ENCODE measurements at places on chromosomes 3 and 15.

DNA sequence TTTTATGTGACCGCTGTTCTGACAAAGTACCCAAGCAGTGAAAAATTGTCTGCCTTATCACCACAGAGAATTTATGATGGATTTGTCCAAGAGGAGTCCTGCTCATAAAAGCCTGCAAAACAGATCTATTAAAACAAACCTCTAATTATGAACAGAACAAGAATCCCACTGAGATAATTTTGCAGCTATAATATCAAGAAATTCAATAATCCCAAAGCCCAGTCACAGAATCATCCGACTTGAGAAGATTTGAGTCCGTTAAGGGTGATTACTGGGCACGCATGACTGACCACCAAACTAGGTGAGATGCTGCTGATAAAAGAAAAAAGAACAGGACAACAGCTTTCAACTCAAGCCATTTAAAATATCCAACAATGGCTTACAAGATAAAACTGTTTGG, 231.0 kb upstream of the WNT5A start:
- no peak for DNase-seq

- no peak for DNase-seq
These were observed 93.7 kb downstream of the FBLN2 start for GRCh38 chr3:13642597-13642996.

GRCh38 chr3:12868039-12869034, 27.0 kb upstream of the RPL32 start:
- peak; percentile 22 for DNase-seq

GRCh38 chr15:98827217-98827616, 178.9 kb downstream of the IGF1R start:
- no peak for DNase-seq

DNA sequence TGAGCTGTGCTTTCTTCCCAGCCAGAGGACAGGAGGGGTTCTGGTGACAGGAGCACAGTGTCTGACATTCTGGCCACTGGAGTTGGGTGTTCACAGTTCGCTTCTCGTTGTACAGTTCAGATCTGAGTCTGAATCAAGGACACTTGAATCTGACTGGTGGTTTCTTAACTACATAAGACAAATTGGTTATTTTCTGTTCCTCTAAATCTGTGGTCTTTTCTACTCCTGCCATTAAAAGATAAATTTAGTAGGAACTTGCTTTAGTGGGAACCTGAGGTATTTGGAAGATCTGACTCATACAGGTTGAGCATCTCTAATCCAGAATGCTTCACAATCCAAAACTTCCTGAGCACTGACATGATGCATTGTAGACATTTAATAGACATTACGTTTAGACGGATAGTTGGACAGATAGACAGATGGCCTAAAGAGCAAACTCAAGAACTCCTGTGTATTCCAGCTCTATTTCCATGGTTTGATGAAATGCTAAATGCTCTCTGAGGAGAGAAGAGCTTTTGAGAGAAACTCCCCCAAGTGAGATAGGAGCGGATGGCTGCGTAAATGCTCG, 71.0 kb downstream of the CCK start:
- no peak for DNase-seq

GRCh38 chr15:49115062-49115461, 40.3 kb downstream of the COPS2 start:
- DNase-seq: no peak

- DNase-seq: no peak
These were observed 130.0 kb upstream of the TBC1D5 start for GRCh38 chr3:17872457-17872856.

GRCh38 chr3:108250626-108251025, 28.4 kb upstream of the IFT57 start:
- no peak for DNase-seq

DNA sequence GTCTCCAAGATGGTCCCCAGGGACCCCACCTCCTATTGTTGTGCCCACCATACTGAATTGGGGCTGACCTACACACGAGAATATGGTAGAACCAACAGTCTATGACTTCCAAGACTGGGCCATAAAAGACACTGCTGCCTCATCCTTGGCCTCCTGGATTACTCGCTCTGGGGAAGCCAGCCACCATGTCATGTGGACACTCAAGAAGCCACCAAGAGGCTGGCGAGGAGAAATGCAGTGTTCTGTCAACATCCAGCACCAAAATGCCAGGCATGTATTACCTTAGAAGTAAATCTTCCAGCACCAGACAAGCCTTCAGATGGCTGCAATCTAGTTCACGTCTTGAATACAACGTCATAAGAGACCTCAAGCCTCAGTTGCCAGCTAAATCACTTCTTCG, 17.1 kb upstream of the TPM1 start:
- no peak for DNase-seq

- no peak for DNase-seq
These were observed 120.8 kb downstream of the RFTN1 start for GRCh38 chr3:16392717-16393116.

DNA sequence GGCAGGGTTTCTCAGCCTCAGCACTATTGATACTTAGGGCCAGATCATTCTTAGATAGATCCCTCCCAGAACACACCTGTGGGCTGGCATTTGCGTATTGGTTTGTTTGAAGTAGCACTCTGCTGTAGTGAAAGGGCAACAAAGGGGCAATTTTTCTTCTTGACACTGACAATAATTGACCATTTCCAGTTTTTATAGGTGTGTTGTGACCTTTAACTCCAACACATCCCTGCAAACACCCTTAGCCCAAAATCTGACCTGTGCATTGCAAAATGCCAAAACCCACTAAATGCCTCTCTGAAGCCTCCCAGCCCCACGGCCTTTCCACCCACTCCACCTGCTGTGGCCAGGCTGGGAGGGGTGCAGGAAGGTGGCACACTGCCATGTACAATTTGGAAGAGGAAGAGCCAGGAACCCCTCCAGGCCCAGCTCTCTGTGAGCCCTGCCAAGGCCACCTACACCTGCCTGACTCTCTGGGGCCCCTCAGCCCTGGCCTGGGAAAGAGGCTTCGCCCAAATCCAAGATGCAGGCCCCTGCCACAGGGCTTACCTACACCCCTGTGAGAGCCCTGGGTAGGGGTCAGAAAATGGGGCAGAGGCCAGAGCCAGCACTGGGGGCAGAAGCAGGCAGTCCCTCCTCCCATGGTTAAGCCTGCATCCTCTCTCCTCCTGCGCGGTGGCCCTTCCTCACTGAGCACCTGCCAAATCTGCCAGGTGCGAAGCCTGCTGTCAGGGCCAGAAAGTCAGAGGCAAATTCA, 9.6 kb upstream of the CYP11A1 start:
- no peak for DNase-seq

- no peak for DNase-seq
These were observed 4.3 kb downstream of the C15orf39 start for GRCh38 chr15:75206006-75206405.

- DNase-seq: no peak
These were observed 235.3 kb upstream of the MME start for GRCh38 chr3:154844863-154845262.

DNA sequence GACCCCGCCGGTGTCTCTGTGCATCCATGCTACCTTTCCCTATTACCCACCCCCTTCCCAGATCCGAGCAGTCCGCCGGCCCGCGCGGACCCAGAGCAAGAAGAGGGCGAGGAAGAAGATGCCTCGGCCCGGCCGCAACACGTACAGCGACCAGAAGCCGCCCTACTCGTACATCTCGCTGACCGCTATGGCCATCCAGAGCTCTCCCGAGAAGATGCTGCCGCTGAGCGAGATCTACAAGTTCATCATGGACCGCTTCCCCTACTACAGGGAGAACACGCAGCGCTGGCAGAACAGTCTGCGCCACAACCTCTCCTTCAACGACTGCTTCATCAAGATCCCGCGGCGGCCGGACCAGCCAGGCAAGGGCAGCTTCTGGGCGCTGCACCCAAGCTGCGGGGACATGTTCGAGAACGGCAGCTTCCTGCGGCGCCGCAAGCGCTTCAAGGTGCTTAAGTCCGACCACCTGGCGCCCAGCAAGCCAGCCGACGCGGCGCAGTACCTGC, 788 bp downstream of the FOXB1 start:
- no peak for DNase-seq

DNA sequence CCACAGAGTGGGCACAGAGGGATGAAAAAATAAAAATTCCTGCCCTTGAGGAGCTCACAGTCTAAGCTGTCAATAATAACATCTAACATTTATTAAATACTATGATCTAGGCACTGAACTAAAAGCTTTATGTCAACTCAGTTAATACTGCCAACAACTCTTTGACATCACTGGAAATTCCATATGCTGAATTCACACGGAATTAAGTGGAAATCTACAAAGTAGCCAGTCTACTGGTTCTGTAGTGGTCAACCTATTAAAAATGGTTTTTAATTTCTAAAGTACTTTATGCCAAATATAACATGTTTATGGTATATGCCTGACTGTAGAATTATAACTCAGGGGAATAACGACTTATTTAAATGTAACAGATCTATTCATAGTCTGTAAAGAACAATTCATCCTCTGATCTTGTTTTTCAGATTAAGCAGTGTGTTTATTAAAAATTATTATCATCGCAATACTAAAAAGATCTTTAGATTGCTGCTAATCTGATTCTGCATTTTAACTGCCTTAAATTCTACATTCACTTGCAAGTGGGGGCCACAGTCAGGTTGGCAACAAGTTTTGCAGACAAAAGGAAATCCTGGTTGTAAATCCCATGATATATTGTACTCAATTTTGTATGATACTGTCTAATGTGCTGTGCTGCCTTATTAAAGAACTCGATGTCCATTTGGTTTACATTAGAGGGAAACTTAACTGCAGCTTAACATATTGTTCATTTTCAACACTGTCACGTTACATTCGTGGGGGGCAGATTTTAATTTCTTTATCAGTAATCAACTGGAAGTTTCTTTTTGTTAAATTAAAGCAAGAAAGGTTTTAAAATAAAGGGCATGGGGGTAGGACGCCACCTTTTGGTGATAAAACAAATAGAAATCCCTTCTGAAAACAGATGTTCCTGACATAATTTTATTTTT, 2.6 kb upstream of the FOXP1 start:
- DNase-seq: no peak

GRCh38 chr3:28698706-28699105, 350.1 kb upstream of the AZI2 start:
- no peak for DNase-seq

DNA sequence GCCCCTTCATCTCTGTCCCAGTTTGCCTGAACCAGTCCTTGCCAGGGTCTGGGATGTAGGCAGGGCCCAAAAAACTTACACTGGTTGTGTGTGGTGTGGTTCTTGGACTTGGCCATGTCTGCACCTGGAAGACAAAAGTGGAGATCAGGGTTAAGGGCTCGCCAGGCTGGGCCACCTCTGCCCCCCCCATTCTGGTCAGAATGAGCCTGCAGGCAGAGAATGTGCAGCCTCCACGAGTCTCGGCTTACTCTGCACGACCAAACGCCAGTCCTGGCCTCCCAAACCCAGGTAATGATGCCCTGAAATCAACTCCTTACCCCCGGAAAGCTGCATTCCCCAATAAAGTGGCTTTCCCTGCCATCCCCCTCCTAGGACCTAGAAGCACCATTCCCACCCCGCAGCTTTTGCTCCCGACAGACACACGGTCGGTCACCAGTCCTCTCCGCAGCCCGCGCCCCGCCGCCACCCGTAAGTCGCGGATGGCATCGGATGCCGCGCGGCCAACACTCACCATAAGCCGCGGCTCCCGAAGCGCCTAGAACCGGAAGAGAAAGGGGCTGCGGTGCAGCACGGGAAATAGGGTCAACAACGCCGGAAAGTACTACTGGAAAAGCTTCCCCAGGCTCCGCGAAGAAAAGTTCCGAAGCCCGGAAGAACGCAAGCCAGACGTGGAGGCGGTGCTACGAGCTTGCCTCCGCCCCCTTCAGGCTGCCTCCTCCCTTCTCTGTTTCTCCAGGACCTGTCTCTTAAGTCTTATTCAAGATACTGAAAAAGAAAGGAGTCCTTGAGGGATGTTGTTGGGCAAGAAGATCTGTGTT, at the start of gene RPL29:
Gene RPL29 (minus strand): TSS at position 550 of the 818 bp plus-strand sequence. CDS start 434 bp downstream, at position 116.
- DNase-seq: peak; percentile 87

- DNase-seq: no peak
These were observed 353.2 kb upstream of the SOX2 start for GRCh38 chr3:181358562-181358961.

GRCh38 chr3:126263539-126263938, 83.2 kb upstream of the ALDH1L1 start:
- no peak for DNase-seq

DNA sequence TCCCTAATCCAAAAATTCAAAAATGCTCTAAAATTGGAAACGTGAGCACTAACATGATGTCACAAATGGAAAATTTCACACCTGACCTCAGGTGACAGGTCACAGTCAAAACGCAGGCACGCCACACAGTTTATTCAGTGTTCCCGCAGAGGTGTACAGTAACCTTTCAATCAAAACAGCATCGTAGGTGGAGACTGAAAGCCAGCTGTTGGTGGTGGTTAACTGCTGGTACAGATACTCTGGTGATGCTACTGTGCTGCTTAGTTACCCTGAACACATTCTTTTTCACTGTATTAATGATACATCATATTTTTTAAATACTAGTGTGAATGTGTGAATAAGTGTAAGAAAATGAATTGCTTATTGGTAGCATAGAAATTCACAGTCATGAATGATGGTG, 23.8 kb downstream of the RAB11A start:
- DNase-seq: no peak

DNA sequence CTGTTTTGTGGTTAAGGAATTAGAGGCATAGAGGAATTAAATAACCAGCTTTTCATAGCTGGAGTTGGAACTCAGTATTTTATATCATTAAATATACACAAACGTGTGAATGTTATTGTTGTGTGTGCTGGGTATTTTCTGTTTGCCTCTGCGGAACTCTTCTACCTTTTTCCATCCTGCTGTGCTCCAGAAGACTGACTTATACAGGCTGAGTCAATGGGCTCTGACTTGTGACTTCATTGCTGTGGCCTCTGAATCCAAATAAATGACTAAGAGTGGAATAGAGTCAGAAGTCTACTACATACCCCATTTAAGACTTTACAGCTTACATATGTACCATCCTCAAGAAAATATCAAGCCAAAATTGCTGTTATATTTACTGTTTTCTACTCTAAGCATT, 17.6 kb downstream of the ARIH1 start:
- DNase-seq: no peak

DNA sequence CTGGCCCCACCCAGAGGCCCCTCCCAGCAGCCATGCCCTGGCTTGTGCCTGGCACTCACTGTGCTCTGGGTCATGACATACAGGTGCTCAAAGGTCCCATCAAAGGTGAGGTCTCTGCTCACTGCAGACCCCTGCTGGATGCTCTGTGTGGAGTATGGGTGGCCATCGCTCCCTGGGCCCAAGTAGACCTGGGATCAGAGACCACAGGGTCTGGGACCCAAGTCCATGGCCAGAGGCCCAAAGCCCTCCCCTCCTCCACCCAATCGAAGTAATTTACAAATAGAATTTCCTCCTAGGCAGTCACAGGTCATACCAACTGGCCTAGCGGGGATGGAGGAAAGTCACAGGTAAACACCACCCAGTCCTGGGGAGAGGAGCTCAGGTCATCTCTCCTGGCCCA, 7.6 kb downstream of the PLXNB1 start:
- DNase-seq: no peak

Data from effector memory CD4-positive, alpha-beta T cell (primary cell).